HT-29 (cell line): ENCODE measurements at places on chromosomes 7 and 10. TPM values are rescaled to one million over a fixed set of nuclear protein-coding genes. Genes with fewer than 3 reads are reported as not detected.

- DNase-seq = no peak
Observed at GRCh38 chr7:106430103-106430502, 145.3 kb upstream of the NAMPT start.

The CFAP70 gene
- total RNA-seq = 0.03 TPM in 1 of 2 replicates, not detected in the other

The SH2B2 gene
- 2.0 TPM in 2 replicates for total RNA-seq

GRCh38 chr10:23172429-23173213 lies 19.5 kb upstream of the PTF1A start:
- DNase-seq = no peak

DNA sequence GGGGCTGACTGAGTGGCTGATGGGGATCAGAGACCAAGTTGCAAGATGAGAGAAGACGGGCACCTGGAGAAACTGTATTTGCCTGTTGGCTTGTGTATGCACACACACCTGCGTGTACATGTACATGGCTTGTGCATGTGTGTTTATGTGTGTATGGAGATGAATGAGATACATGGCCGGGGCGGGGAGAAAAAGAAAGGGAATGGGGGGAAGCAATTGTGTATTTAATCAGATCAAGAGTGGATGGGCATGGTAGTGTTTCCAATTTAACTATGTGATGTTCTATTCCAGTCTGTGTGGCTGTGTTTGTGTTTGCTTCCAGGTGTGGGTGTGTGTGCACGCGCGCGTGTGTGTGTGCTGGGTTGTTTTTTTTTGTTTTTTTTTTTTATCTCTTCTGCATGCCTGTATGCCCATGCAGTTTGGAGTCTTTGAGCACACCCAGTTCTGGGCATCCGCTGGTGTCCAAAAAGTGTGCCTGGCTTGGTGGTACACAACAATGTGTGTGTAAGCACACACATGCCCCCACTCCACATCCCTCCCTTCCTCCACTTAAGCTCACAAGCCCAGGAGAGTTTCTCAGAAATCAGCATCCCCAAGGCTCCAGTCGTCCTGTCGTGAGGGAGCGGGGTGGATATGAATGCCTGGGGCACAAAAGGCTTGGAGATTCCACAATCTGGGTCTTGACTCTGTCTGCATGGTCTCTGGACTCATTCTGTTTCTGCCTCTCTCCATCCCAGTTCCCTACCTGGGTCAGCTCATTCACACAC lies 2.5 kb upstream of the VGF start:
- DNase-seq = no peak

DNA sequence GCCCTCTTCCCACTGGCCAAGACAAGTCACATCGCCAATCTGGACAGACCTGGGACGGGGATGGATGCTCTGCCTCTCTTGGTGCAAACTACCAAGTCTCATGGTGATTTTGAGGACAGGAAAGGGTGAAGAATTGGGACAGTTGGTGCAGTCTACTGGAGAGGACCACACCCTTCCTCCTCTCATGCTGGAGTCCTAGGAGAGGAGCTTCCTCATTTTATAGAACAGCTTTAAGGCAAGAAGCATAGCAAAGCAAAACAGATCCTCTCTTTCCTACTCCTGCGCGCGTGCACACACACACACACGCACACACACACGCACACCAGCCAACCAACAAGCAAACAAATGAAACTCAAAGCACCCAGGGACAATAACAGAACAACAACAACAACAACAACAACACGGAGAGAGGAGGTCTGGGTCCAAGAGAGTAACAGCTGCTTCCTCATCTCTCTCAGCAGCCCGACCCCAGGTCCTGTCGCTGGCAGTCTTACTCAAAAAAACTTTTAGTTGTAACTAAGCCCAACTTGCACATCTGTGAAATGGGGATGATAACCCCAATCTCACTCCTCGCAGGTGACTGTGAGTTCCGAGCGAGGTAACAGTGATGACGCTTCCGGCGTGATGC lies 83.4 kb downstream of the TMEM178B start:
- no peak for DNase-seq

The OPN1SW gene
- not detected in 2 replicates for total RNA-seq

DNA sequence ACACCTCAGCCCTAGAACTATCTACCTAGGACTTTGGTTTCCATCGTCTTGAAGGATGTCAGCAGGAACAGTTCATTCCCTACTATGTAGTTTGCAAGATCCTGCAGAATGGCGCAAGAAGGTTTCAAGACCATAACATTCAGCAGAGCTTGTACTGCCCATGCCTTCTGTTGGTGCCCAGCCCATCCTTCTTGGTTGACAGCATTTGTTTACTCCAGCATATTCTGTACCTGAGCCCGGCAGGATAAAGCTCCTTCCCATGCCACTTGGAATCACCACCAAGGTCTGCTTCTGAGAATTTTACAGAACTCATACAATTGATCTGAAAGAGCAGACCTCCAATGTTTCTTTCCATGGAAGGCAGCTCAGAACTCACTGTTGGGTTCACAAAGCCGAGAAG lies 150.8 kb downstream of the ARID5B start:
- DNase-seq = no peak

- no peak for DNase-seq
Observed at GRCh38 chr10:42984035-42984610, 92.7 kb upstream of the RET start.

DNA sequence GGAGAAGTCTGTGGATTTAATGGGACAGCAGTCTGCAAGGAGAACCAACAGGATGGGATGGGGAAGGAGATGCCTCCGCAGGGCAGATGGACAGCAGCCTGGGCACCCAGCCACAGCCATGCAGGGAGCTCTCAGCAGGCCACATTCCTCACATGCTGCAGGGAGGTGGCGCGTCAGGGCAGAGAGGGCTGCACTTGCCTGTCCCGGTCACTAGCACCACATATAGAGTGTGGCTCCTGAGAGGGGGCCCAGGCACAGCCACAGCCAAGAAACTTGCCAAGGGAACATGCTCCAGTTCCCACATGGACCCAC lies 86.8 kb upstream of the ZMIZ1 start:
- DNase-seq = no peak

The DUS4L gene
- 8.8 and 13.3 TPM in 2 replicates for total RNA-seq

DNA sequence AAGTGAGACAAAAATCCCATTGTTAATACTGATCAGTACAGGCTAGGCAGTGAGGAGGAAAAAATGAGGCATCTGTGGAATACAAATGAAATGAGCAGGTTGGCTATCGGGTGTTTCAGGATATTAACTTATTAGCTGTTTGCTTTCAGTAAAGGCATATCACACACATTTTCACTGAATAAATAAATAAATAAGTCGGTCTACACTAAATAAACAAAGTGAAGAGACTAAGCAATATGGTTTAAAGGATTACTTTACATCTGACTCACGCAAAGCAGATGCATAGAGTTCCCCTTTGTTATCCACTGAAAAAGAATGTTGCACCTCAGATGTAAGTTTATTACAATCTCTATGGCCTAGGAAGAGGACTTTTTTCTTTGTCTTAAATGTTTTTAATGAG lies 6.3 kb upstream of the SEMA3A start:
- DNase-seq = peak; percentile 37

DNA sequence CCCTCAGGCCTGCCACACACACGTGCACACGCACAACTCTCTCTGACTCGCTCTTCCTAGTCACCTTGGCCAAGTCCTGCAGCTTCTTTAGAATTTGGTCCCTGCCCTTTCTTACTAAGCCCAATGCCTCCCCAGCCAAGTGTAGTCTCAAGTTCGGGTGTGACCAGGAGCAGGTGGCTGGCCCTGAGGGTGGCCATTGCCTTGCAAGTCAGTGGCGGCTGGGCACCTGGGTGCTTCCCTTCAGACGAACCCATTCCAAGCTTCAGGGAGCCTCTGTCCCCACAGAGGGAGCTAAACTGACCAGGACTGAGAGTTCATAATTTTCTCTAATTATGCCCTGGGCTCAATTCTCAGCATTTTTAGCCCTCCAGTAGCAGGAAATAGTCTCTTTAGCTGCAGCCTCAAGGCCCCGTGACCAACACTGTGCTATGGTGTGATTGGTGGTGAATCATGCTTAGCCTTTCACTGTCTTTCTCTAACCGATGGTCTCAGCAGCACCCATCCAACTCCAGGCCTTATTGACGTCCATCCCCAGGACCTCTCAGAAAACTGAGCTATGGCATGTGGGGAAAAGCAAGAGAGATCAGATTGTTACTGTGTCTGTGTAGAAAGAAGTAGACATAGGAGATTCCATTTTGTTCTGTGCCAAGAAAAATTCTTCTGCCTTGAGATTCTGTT lies 34.7 kb upstream of the FXYD4 start:
- DNase-seq = peak; percentile 70

The HOXA1 gene
- total RNA-seq = 2.0 and 3.9 TPM in 2 replicates

- DNase-seq = no peak
Observed at GRCh38 chr10:73634421-73634820, 6.9 kb downstream of the MYOZ1 start.

The NKX1-2 gene
- not detected in 2 replicates for total RNA-seq

DNA sequence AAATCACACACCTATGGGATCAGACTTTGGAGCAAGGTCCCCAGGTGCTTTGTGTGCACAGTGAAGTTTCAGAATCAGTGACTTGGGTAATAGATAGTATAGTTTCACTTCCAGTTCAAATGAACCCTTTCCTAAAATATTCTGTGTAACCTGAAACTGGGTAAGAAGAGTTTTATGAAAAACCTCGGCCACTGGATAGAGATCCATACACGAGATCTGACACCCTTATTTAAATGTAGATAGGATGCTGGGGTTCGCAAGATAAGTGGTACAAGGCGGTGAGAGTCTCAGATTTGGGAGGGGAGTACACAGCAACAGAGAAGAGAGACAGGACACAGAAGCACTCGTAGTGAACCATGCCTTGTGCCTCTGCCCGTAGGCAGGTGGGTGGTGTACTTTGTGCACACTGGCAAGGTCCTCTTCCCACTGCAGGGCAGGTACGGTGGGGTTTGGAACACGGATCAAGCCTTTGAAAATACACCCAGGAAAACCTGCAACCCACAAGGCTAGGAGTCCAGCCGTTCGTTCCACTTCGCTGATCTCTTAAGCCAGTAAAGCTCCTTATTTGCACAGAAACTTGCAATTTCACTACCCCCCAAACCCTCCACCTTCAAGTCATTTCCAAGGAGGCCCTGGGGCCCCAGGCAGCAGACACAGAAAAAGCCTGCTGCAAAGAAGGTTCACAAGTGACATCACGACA lies 162.8 kb downstream of the USP6NL start:
- no peak for DNase-seq

- DNase-seq = peak; percentile 21
Observed at GRCh38 chr7:12434012-12434642, 30.5 kb upstream of the VWDE start.
